NCI-H748 treated with DMSO at 0.1 percent for 48 hours (cell line): ENCODE measurements at places on chromosomes 3 and 15.

GRCh38 chr3:39315420-39315819 lies 14.1 kb upstream of the CCR8 start:
- no peak for DNase-seq

DNA sequence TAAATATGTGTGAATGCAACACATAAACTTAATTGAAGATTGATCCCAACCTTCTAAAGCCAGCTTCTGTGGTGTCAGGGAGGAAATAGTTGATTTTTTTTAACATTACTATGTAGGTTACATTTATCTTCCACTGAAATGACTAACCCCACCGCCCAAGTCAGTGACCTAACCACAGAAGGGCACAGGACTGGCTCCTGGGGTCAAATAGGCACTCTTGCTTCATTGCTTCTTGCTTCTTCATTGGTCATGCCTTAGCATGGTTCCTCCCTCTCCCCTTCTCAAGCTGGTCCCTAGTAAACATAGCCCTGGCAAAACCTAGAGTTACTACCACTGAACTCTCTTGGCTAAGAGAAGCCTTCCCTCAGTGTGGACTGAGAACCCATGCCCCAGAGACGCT lies 12.3 kb downstream of the EIF1B start:
- no peak for DNase-seq

DNA sequence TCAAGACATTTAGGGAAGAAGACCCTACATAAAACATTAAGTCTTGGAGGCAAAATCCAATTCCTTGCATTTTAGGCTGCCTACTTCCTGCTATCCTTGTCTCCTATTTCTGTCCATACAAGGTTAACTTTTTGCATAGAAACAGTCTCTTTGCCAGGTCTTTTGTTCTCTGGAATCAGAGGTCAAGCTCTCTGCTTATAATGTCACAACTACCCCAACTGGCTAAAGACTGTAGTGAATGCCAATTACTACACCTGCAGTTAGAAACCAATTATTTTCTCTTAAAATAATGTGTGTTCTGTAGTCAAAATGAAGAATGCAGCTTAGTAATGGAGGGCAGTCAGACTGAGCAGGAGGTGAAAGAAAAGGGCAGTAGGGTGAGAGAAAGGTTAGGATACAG lies 856.2 kb downstream of the TUSC7 start:
- DNase-seq: no peak

GRCh38 chr3:123759311-123759710 lies 124.8 kb downstream of the MYLK start:
- no peak for DNase-seq

DNA sequence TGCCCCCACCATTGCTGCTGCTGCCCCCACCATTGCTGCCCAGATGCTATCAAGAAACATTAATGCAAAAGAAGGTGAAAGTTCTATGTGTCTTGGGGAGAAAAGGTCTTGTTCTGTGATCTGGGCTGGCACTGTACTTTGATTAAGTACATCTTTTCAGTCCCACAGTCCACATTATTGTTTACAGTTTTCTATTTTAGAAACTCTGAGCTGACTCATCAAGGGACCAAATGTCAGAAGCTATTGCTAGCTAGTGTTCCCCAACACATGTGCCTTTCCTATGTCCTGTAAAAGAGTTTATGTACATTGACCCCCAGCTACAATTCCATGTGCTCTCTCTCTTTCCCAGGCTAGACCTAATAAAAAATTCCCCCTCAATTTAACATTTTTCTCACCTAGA lies 264.7 kb upstream of the NECTIN3 start:
- no peak for DNase-seq

DNA sequence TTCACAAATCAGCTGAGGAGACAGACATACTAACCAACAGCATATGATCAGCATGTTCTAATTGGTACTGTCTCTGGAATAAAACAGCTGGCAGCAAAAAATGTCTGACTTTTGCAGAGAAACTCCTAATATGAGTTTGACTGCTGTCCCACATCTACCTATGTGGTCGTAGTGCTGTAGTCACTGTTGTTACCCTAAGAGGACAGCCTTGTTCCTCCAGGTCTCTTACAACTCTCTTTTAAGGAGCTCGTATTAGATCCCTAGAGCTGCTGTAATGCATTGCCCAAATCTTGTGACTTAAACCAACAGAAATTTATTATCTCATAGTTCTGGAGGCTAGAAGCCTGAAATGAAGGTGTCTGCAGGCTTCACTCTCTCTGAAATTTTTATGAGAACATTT lies 92.1 kb downstream of the TGFBR2 start:
- no peak for DNase-seq

DNA sequence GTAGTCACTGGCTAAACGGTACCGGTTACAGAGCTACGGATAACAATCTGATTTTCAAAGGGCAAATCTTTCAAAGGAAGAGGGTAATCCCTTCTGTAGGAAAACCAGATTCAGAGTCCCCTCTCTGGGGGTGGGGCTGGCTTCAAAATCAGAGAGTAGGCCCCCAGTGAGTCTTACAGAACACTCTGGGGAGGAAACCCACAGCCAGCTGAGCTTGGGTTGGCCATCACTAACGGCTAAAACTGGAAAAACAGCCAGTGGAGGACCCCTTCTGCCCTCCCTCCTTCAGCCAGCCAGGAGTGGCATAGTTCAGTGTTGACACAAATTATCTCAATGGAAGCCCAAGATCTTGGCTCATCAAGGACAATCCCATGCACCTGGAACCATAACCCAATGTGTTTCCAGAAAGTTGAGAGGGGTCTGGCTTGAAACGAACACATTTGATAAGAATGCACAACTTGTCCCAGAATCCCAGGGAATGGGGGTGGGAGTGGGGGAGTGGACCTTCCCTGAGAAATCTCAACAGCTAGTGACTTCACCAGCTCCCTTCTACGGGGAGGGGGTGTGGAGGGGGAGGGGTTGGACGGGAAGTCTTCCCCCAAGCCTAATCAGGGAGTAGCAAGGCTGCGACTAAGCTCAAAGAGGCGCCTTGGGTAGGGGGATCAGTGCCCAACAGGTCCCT lies 1.0 kb downstream of the RASL12 start:
- no peak for DNase-seq

DNA sequence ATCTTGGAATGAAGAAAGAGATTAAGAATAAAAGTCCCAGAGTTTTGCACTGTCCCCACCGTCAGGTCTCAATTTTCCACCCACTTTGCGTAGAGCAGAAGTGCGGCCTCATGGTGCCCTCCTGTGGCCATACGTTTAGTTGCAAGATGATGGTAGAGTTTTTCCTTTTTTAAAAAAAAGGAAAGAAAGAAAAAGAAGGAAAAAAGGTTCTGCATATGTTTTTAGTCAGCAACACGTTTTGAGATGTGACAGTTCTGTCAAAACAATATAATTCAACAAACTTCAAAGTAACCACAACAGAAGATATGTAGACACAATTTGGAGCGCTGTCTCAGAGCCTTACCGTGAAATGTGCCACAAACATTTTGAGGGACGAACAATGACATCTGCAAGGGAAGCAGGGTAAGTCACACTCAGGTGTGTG lies 24.6 kb downstream of the EBLN2 start:
- DNase-seq: peak; percentile 8

GRCh38 chr15:97140216-97140615 lies 809.7 kb downstream of the NR2F2 start:
- DNase-seq: no peak

DNA sequence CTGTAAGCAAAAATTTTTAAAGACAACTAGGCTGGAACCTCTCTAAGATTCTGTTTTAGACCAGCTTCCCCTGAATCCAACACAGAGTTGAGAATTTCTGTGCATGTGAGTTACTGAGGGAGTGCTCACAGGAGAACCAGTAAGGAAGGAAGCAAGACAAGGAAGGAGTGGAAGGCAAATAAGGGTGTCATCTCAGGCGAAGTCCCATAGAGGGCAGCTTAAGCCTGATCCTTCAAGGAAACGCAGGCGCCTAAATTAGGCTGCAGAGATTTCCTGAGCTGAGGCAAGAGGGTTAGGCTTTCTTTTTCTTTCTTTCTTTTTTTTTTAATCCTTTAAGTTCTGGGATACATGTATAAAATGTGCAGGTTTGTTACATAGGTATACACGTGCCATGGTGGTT lies 36.2 kb upstream of the COL6A6 start:
- DNase-seq: no peak

GRCh38 chr15:87492321-87492720 lies 764.2 kb downstream of the NTRK3 start:
- no peak for DNase-seq

GRCh38 chr3:23086831-23087230 lies 116.3 kb upstream of the UBE2E2 start:
- no peak for DNase-seq

- DNase-seq: no peak
Observed at GRCh38 chr3:55406696-55407425, 80.2 kb downstream of the WNT5A start.
